ENCODE measurements at places on chromosomes 1 and 21.

DNA sequence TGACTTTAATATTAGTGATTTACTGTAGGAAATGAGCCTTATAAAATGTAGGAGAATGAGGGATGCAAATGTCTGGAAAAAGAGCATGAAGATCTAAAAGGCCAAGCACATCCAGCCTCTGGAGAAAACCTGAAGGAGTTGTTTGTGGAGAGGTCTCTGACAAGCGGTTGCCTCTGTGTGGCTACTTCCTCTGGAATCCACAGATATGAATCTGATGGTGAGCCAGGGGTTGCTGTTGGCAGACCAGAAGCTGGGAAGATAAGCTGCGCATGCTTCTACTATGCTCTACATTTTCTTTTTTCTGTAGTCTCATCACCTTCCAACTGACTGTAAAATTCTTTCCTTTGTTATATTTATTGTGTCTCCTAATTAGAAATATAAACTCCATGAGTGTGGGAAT, 248.6 kb downstream of the OLFM3 start:
- DNase-seq = no peak

- no peak for DNase-seq
Observed at GRCh38 chr21:28832013-28832714, 160.5 kb downstream of the LTN1 start.

GRCh38 chr1:40305871-40306270, 11.2 kb downstream of the COL9A2 start:
- DNase-seq = no peak

DNA sequence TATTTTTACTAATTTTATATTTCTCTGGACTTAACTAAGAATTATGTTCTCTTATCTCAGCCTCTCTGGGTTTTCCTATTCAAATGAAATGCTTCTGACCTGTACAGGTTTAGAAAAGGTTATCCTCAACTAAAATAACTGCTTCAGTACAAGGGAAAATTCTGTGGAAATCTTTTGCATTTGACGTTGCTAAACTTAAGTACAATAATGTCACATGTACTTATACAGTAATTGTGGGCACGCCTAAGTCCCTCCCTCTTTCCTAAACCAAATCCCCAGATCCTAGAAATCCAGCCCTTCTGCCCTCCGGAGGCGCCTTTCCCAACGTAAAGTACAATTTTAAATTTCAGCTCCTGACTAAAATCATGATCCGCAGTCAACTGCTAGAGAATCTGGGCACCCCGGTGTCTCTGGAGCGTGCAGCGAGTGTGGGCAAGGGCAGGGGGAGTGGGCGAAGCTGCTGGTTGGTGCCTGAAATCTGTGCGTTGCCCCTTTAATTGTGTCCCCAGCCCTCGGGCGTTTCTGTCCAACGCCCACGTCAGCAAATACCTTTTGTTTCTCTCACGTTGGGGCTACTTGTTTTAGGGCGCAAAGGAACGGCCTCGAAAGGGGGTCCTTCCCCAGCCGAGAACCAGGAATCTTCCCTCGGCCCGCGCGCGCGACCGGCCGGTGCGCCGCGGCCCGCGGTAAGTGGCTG, at the start of gene ZBTB8A:
TSS of gene ZBTB8A (plus strand) at position 541 of the 697 bp plus-strand sequence. CDS start 53,505 bp downstream, outside the sequence.
- no peak for DNase-seq

DNA sequence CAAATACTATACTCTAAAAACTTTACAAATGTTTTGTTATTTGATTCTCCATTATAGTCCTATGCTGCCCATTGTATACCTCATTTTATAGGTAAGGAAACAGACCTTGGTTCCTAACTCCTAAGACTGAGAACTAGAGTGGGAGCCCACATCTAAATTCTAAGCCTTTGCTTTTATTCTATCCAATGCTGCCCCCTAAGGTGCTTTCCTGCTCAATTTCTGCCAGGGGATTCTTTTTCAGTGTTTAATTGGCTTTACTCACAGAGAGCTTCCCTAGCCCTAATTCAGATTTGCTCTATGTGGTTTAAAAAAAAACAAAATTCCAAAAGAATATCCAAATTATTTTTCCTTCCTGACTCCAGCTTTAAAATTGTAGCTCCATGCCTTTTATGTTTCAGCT, 64.5 kb downstream of the KIF14 start:
- DNase-seq = no peak

- DNase-seq = peak; percentile 42
Observed at GRCh38 chr1:166947398-166948043, 27.8 kb downstream of the ILDR2 start.

DNA sequence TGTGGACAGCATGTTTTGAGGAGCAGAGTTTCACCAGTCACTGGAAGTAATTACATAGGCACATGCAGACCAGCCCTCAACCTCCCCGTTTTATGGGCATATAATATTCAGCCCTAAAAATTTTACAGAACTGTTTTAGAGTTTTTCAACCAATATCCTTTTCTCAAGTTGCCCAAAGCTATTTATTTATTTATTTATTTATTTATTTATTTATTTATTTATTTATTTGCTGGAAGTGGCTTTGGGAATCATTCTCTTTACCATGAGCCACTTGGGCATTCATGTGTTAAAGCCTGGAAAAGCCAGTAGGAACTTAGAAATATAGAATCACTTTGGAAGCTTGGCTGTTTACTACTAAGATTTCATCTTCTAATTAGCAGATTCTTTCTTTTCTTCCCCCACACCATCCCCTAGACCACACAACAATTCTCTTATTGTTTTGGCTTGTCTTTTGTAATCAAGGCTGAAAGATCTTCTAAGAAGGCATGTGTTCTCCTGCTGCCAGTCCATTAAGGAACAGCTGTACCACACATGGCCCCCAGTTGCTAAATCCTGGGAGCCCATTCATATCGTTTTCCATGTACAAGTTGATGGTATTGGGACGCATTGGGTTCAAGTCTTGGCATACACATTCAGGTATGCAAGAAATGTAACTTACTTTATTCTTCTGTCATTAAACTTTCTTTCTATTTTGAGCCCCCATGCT, 220.0 kb downstream of the PAPPA2 start:
- DNase-seq = no peak

GRCh38 chr1:221164951-221165838, 286.0 kb downstream of the HLX start:
- DNase-seq = no peak

DNA sequence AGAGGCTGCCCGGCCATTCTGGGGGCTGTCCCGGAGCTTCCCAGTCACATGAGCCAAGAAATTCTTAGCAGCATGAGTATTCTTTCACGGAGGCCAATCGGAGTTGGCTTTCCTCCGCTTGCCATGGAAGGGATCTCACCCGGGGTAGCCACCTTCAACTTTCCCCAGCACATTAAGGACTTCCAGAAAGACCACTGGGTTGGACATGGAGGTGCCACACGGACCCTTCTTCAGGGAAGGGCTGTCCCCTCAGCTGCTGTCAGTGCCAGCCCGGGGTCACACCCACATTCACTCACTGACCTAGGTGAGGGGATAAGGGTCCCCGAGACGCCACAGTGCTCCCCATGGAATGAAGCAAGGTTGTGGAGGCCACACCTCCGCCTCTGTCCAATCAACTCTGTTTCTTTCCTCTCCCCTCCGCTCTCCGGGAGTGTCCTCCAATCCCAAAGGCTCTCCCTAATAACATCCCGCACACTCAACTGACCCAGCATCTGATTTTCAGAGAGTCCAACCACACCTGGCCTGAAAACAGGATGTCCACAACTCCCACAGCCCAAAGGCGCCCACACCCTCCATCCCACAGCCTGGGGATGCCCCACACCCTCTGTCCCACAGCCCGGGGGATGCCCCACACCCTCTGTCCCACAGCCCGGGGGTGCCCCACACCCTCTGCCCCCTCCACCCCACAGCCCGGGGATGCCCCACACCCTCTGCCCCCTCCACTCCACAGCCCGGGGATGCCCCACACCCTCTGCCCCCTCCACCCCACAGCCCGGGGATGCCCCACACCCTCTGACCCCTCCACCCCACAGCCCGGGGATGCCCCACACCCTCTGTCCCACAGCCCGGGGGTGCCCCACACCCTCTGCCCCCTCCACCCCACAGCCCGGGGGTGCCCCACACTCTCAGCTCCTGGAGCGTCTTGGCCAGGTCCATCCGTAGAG, 19.4 kb downstream of the RSPH1 start:
- no peak for DNase-seq

- DNase-seq = no peak
Observed at GRCh38 chr1:226268421-226269124, 40.4 kb downstream of the LIN9 start.

GRCh38 chr1:162391790-162392563, 10.4 kb downstream of the C1orf226 start:
- peak; percentile 28 for DNase-seq

- no peak for DNase-seq
Observed at GRCh38 chr1:235468970-235469369, 35.3 kb downstream of the B3GALNT2 start.

- DNase-seq = no peak
Observed at GRCh38 chr1:17375651-17376050, 3.7 kb downstream of the PADI6 start.

DNA sequence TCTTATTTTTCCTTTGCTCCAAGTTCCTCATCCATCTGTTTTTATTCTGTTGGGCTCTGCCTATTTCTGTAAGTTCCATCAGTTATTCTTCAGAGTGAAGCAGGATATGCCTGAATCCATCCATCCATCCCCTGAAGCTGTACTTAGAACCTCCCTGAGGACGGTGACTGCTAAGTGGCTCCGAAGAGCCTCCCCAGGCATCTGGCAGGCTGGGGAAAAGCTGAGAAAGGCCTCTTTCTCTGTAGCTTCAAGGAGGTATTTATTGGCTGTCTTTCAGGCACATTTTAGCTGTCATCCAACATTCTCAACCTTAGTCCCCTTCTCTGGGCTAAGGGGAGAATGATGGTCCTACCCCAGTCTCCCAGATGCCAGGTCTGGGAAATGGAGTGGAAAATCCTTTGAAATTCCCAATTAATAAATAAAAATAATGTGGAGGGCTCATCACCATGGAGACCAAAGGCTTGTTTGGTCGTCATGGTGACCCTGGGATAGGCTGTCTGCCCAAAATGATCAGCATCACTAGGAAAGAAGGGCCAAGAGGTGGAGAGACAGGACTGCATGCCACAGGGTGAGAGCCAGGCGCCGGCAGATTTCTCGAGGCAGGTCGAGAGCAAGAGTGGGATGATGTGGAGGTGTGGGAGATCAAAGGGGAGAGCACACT, 82.0 kb downstream of the UBIAD1 start:
- no peak for DNase-seq

GRCh38 chr1:183913567-183913993, 108.7 kb downstream of the RGL1 start:
- no peak for DNase-seq

DNA sequence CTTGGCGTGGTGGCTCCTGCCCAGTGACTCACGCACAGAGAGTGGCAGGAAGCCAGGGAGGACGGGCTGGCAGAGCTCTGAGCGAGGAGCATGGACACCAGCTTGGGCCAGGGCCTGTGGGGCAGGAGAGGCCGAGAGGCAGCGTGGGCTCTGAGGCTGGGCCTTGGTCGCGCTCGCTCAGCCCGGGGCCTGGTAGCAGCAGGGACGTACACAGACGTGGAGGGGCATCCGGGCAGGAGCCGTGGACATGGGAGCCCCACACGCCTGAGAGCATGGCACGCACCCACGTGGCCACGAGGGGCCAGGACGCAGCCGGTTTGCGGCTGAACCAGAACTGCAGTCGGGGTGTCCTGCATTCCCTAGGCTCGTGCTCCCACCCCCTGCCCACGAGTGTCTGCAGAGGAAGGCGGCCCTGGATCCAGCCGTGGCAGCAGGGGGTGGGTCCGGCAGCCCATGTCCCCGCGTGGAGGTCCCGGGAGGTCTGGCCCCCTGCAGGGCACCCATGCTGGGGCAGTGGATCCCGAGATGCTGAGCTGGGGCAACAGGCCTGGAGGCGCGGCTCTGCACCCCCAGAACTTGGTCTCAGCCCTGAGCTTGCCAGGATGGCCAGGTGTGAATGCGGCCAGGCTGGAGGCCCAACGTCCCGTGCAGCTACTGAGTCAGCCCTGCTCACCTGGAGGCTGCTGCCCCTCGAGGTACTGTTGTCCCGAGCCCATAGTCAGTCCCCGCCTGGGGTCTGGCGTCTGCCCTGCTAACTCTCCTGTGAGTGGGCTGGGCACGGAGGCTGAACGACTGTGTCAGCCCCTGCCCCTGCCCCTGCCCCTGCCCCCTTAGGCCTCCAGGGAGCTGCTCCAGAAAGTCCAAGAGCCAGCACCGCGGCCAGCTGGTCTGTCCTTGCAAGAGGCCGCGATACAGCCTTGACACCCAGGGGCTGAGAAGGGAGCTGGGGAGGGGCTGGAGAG, 61.6 kb downstream of the SLX9 start:
- no peak for DNase-seq

- no peak for DNase-seq
Observed at GRCh38 chr21:45872902-45873301, 108.7 kb upstream of the COL6A1 start.
